ENCODE measurements at places on chromosomes 1 and 21.
A peak's percentile ranks its signal among the peaks of the same experiment; 100 is the strongest.

DNA sequence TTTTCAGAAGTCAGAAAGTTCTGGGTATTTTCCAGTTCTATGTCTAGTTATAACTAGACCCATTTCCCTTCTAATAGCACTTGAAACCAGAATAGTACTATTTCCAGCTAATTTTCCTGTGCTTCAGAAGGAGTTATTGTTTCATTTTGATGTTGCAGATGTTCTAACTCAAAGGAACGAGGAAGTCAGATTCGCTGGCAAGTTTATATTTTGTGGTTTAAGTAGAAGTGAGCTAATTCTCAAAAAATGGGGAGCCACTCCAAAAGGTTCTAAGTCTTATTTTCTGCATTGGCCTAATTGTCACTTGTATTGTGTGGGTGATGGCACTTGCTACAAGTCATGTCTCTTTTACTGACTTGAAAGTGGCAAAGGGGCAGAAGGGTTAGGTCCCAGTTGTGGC is 18.1 kb downstream of the CCDC185 start:
- DNase-seq: peak; percentile 53

- DNase-seq: peak; percentile 37
Observed at GRCh38 chr21:25283720-25284119, 323.6 kb downstream of the MRPL39 start.

- DNase-seq: no peak
Observed at GRCh38 chr1:165364568-165365133, 8.1 kb upstream of the LMX1A start.

GRCh38 chr1:214441119-214441518 is 110.3 kb downstream of the PTPN14 start:
- no peak for DNase-seq

- peak; percentile 5 for DNase-seq
Observed at GRCh38 chr1:104132382-104132973, 382.8 kb downstream of the AMY1C start.

Data from astrocyte of the spinal cord (primary cell).